ENCODE measurements at places on chromosomes 6 and 20.

- DNase-seq, result no peak
Measured at GRCh38 chr6:52839124-52840055, 1.2 kb downstream of the GSTA5 start.

DNA sequence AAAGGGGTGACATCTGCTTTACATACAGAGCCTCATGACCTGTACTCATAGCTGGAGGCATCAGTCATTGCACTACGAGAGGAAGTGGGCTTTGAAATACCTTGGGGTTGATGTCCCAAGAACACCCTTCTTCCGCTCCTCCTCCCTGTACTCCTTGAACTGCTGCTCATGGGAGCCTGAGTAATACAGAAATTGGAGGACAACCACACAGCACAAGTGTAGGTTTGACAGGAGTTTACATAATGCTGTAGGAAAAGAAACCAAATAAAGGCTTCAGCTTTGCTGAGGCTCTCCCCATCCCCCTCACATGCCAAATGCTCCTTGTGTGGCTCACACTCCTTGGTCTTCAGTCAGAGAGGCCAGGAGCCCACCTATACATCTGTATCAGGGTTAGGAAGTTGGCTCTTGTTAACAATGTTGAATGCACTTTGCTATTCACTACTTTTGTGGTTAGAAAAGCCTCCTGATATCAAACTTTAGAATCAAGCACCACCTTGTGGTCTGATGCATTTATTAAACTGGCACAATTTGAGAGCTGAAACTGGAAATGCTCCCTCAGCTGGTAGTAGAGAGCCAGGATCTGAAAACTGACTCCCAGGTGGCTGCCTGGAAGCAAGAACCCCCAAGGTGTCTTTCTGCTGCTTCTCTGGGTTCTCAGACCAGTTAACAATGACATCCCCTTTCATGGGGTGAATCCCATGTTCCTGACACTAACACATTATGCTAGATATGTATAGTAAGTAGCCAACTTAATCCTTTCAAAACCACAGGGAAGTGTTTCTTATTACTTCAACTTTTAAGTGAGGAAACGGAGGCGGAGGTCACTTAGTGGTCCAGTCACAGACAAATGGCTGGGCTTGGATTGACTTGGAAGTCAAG lies 56.2 kb upstream of the EDN1 start:
- DNase-seq, result peak; percentile 61

DNA sequence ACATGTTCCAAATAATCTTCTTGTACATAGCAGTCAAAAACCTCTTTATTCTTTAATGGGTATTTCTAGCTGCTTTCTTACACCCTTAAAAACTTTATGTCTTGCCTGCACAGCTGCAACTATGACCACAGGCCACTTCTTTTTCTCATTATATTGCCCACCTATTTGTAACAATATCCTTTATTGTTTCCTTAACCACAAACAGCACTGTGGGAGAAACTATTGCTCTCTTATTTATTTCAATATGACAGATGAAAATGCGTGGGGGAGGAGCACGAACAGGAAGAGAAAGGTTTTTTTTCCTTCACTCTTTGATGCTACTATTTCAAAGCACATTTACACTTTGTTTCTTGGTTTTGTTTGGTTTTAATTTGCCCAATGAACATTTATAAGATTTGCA lies 253.5 kb downstream of the GJA1 start:
- DNase-seq, result no peak

DNA sequence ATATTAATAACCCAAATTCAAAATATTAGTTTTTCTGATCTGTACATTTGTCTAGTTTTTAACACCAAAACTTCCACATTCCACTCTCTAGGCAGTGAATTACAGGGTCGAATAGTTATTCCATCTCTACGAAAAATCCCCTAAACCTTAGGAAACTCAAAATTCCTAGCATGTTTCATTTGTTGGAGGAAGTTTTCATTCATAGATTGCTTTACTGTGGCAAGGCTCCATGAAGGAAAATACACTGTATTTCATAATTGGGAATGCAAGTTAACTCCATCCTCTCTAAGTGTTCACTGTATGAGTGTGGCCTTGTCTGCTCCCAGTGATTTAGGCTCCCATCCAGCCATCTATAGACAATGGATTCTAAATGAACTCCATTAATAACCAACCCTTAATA lies 296.1 kb downstream of the TENT5A start:
- no peak for DNase-seq

DNA sequence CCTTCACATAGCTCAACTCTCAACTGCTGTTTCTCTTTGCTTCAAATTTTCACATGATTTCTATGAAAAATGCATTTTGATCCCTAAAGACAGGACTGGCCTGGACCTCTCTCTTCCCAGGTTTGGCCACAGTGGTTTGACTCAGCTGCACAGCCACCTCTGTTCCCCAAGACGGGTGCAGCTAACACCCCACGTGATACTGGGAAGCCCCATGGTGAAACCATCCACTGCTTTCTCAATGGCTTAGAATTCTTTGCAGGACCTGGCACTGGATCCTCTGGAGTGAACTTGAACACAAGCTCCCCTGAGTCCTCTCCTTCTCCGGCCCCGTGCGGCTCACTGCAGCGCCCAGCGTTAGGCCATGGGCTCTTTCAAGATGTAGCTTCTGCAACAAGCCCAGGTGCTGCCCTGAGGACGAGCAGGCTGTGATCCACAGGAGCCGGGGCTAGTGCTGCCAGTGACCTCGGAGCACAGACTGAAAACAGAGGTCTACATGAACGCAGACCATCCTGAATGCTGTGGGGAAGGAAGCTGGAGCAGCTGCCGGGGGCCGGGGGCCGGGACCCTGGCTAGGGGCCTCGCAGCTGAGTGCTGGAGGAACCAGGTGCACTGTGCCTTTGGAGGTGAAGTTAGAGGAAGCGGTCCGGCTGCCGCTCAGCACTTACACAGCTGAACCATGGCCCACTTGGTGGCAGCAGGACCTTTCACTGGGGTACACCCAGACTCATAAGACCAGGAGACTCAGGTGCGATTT lies 58.8 kb upstream of the MPC1 start:
- DNase-seq, result no peak

DNA sequence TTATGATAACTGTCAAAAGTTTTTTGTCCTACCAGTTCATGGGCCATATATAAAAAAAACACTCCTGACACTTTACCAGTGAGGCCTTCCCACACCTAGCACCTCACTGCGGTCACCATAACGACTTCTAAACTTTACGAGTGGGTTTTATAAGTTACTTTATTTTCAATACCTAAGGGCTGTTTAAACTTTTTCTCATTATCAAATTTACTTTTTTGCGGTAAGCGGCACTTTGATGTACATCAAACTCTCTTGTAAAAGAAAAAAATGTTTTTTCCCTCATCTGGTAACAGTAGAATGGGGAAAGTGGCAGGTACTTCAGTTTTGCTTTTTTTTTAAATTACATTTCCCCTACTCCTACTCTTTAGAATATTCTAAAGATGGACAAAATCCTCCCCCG lies 36.2 kb downstream of the FYN start:
- DNase-seq, result no peak

DNA sequence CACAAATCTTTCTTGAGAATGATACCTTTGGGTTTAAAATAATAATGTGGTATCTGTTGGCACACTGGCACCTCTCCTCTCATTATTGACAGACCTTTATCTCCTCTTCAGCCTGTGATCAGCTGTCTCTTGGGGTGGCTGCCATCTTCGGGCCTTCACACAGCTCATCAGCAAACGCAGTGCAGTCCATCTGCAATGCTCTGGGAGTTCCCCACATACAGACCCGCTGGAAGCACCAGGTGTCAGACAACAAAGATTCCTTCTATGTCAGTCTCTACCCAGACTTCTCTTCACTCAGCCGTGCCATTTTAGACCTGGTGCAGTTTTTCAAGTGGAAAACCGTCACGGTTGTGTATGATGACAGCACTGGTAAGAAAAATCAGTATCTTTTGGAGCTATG lies 232.8 kb downstream of the GRIK2 start:
- no peak for DNase-seq

GRCh38 chr6:138772596-138773176 lies 883 bp upstream of the CCDC28A start:
- no peak for DNase-seq

DNA sequence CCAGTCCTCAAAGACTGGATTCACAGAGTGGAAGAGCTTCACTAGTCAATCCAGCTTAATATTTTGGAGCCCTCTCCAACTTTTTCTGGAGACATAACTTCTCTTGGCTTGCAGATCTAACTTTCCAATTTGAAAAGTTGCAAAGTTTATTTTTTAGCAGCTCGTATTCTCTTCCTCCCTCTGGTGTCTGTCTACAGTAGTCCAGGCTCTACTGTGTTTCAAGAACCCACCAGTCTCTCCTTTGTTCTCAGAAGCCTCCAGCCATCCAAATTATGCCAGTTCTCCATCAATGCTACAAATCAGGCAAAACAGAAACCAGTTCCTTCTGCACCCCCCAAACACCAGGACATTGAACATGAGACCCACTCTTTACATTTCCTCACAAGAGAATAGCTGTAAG lies 376.1 kb upstream of the OPRM1 start:
- no peak for DNase-seq

- peak; percentile 22 for DNase-seq
Measured at GRCh38 chr20:57514273-57514751, 10.6 kb downstream of the CTCFL start.

GRCh38 chr6:80336911-80337310 lies 230.4 kb downstream of the BCKDHB start:
- no peak for DNase-seq

DNA sequence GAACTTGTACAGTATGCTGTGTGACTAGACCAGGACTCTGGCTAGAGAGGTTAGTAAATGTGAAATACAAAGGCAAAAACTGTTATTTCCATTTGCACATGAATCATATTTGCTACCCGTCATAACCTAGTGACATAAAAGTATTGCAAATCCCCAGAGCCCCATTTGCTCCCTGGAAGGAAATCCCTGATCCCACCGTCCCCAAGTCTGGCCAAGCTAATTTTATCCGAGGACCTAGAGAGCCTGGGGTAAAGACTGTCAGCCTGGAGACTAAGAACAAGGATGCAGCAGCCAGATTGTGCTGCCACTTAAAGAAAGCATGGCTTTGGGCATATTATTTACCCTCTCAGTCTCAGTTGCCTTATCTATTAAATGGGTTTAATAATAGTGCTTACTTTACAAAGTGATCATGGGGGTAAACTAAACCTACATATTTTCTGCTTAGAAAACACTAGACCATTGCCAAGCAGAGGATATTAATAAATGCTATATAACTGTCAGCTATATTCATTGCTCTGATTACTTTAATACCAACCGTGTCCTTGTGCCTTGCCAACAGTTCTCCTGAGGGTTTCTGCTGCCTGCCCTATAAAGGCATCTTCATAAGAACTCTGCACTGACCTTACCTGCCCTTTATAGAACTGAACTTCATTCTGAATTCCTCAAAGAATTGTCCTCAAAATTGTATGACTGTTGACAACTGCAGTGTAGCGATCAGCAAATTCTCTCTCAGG lies 16.9 kb upstream of the TNFAIP3 start:
- no peak for DNase-seq

DNA sequence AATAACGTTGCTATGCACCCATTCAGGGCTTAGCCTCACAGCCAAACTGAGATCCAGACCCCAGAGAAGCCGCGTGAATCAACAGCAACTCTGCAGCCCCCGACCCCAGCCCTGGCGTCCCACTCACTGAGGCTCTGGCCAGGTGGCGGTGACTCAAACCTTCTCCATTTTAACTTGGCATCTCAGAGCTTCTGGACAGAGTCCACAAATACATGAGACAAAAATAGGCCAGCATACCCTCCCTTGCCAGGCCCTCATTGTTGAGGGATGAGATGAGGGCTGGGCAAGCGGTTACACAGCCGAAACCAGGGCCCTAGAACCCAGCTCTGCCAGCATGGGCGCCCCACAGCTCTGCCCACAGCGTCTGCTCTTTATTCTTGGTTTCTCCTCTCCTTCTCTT lies 118.4 kb downstream of the MYLK4 start:
- no peak for DNase-seq

- no peak for DNase-seq
Measured at GRCh38 chr6:153104220-153104619, 26.9 kb downstream of the RGS17 start.

DNA sequence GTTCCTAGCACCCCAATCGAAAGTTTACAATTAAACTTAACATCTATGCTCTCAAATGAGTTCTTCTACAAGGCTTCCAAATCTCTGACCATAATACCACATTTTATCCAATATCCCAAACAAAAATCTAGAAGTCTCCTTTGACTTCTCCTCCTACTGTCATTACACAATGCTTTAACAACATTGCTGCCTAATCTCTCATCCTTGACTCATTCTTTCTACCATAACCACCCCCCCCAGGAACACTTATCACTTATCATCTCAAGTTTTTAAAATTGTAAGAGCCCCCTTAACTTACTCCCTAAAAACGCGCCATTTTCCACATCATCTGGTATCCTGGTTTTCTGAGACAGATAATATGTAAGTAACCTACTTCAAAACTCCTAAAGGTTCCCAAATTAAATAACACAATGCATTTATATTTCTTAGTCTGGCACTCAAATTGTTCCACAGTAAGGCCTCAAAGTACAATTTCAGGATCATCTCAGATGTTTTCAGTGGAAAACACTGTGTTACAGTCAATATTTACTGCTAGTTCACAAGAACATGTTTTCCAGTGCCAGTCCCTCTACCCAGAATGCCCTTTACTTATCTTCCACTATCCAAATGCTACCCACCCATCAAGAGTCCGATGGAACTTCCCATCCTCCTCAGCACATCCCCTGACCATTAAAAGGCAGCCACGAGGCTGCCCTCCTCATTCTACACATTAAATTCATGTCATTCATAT lies 308.2 kb upstream of the THEMIS start:
- DNase-seq, result no peak

- DNase-seq, result no peak
Measured at GRCh38 chr6:97813889-97814567, 531.0 kb upstream of the MMS22L start.

DNA sequence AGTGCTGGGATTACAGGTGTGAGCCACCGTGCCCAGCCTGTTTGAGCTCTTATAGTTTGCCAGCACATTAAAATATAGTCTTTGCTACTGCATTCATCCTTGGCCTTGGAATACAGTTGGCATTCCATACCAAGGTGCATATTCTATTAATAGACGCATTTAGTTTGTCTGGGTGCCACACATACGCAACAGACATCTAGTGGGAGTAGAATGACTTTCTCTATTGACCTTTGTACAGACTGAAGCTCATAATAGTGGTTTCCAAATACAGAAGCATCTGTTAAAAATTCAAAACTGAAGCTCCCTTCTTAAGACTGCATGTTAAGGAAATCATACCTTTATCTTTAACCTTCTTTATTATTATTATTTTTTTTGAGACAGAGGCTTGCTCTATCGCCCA lies 46.7 kb upstream of the FNDC1 start:
- DNase-seq, result no peak
